Psoas muscle (tissue), 8 donors: ENCODE measurements at places on chromosomes 3 and 15. TPM values are rescaled to one million over a fixed set of nuclear protein-coding genes. Genes with fewer than 3 reads are reported as not detected.

DNA sequence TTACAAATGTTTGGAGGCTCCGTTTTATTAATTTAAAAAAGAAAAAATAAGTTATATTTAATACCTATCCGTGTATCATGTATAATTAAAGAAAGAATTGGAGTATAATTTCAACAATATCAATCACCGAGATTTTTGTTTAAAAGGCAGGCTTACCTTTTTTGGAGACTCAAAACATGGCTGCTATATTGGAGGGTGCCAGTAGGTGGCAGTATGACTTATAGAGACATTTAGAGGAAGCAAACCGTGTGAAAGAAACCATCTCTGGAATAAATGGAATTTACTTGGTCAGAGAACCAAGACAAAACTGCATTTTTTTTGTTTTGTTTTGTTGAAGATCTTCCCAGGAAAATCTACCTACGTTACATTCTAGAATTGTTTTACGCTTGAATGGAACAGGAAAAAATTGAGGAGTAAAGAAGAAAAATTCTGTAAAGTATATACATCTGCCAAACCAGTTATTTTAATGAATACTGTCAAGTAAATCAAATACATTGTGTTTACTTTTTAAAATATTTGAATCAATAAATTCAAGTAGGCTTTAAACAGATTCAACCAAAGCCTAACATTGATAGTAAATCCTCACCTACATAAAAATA, 802.6 kb upstream of the ALCAM start:
- no peak for DNase-seq

- no peak for DNase-seq
Measured at GRCh38 chr15:47188758-47189507, 528.4 kb upstream of the SEMA6D start.

DNA sequence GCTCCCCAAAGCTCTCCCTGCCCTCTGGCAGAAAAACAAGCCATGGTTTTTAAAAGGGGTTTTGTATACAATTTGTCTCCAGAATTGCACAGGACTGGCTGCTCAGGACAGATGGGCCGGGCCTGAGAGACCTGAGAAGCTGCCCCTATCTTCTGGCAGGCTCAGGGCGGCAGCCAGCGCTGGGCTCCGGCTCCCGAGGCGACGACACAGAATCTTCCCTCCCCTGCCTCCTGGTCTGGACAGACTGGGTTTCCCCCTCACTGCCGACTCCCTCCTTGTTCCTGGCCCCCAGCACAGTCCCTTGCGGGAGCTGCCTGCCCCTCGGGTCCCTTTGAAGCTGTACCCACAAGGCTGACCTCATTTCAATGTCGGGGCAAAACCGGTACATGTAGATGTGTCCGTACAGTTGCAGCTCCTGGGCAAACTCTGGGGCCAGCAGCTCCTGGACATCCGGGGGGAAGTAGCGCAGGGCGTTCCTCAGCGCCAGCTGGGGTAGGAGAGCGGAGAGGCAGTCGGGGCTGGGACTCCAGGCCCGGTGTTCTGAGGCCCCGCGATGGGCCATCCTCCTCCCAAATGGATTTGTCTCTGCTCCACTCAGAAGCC, 7.2 kb downstream of the UROC1 start:
- peak; percentile 7 for DNase-seq

DNA sequence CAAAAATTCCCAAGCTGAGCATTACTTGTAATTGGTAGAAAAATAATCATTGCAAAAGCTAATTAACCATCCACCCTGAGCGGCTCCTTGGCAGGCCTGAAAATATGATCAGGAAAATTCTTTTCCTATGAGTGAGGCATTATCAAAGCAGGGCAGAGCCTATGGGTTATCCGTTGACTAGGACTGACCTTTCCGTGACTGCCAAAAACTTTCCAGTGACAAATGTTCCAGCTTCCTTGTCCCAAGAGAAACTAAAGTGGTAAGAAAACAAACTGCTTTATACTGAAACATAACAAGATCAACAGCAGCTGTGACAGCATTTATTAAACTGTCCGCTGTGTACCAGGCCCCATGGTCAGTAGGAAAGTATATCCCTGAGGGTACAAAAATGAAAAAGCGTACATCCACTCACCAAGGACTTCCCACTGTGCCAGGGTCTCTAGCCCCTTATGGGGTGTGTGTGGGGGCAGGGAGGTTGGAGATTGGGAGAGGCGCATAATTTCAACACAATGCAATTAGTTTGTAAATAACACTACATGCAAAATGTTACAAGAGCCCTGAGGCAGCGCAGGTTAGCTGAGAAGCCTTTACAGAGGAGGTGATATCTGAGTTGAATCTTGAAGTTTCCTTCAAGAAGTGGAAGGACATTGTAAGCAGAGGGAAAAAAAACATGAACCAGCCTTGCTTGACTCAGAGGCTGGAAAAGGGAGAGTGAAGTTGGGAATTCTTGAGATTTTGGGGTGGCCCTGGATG, 8.5 kb downstream of the LIPC start:
- no peak for DNase-seq

DNA sequence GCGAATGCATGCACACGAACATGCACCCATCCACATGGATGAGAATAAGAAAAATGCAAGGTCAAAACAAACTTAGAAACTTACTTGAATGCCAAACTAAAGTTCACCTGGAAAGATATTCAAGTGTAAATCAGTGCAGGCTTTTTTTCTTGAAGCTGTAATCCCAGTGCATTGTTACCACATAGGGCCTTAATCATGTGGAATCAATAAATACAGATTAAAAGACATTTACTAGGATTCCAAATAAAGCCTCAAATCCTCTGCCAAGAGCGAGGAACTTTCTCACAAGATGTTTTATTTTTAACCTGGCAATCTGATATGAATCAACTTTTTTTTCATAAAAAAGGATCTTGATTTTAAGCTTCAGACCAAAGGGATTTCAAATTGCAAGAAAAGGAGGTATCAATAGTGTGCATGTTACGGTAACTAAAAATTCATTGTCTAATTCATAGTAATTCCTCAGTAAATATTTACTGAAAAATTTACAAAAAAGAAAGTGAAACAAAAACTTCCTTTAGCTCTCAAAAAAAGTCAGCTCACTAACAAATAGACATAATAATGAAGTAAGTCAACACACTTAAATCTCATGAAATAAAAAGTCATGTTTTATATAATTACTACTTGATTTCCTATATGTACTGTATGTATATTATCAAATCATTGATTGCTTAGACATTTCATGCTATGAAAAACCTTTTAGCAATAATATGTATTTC, 978.6 kb downstream of the PLOD2 start:
- no peak for DNase-seq

- DNase-seq: no peak
Measured at GRCh38 chr3:52053307-52054304, 2.8 kb downstream of the DUSP7 start.

MESP1 gene
- total RNA-seq: 30.4 TPM

RNU5B-1 gene
- total RNA-seq: not detected

CLDN1 gene
- 0.25 TPM for total RNA-seq

C3orf70 gene
- 0.97 TPM for total RNA-seq

DISP2 gene
- 0.05 TPM for total RNA-seq
